ENCODE measurements at places on chromosomes 5 and 9. TPM values are rescaled to one million over a fixed set of nuclear protein-coding genes. Genes with fewer than 3 reads are reported as not detected.

Gene FIBCD1
- total RNA-seq, result 0.05 TPM

DNA sequence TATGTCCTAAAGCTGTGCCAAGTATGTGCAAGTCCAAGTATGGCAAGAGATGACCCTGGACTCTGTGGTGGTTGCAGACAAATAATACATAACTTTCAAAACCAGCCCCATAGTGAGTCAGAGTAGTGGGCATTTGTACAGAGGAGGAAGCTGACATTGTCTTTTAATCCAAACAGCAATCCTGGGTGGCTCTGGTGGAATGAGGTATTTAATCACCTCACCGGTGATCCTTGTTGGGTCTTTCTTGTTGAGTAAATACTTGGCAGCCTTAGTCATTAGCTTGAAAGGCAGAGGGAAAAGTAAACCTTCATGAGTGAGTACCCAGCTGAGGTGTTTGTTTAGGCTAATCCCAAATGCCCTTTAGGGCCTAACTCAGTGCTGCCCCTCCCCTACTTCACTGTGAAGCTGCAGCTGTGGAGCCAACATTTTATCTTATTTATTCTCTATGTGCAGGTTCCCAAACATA is 148.7 kb upstream of the SLC12A2 start:
- peak; percentile 44 for DNase-seq

GRCh38 chr9:109037946-109038715 is 24.8 kb upstream of the CTNNAL1 start:
- no peak for DNase-seq

Gene TMOD1
- 5.2 TPM for total RNA-seq

DNA sequence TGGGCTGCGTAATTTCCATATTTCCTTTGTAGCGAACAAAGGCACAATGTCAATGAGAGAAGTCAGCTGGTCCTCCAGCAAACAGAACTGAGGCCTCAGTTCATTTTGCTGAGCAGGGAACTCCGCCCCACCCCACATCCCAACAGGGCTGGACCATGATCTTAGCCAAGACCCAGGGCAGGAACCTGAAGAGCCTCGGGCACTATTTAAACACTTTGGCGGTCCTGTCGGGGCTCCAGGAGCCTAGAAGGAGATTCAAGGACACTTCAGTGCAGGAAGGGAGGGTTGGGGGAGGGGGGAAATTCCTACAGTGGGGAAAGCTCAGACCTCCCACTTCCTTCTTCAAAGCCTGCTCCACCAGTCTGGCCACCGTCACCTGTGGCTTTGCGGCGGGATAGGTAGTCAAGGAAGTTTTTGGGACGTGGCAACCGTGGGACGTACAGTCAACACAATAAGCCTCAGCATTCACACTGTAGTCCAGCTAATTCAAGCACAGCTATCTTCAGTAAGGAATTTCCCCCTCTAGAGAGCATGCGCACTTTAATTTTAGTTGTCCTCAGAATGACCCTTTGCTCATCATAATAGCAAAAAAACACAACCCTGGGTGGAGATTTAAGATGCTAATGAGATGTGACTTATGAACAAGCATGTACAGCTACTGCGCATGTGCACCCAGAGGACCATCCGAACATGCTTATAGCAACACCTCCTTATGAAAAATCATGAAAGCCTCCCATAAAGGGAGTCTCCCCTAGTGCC is 30.9 kb downstream of the S1PR3 start:
- no peak for DNase-seq

GRCh38 chr5:154271936-154272514 is 81.5 kb downstream of the GALNT10 start:
- DNase-seq, result no peak

GRCh38 chr5:107301999-107302398 is 368.7 kb downstream of the EFNA5 start:
- no peak for DNase-seq

DNA sequence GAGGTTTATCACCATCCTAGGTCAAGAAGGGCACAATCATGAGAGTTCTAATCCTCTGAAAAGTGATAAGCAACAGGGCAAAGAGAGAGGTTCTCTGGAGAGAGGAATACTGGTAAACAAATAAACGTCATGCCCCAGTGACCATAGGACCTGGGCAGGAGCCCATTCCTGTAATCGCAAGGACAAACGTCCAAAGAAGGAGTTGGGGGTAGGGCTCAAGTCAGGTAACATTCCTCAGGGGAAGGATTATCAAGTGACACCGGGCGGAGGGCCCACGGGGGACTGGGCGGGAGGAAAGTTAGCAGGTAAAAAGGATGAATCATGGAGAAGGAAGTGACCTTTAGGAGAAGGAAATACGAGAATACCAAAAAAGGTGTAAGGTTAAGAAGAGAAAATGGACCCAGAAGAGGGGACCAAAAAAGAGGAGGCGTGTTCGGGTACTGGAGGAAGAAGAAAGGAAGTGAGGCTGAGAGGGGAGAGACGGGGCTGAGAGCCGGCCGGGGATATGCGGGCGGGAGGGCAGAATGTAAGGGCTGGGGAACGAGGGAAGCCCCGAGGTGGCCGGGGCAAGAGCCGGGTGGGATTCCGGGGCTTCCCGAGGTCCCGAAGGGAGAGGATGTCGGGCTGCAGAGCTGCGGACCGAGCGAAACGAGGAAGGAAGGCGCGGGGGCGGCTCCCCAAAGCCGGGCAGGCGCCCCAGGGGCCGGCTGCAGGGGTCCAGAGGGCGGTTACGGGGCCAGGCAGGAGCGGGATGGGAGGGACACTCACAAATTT is 583 bp downstream of the DIAPH1 start:
- peak; percentile 57 for DNase-seq

- DNase-seq, result peak; percentile 54
These were observed 67.4 kb upstream of the TBC1D9B start for GRCh38 chr5:179974946-179975712.

GRCh38 chr5:90638878-90639277 is 80.3 kb downstream of the ADGRV1 start:
- DNase-seq, result no peak

Gene POU4F3
- total RNA-seq, result 0.05 TPM

Gene CDKN2B-AS1
- total RNA-seq, result 2.2 TPM

All from dermis blood vessel endothelial cell (primary cell).